ENCODE measurements at places on chromosomes 7 and 10.

DNA sequence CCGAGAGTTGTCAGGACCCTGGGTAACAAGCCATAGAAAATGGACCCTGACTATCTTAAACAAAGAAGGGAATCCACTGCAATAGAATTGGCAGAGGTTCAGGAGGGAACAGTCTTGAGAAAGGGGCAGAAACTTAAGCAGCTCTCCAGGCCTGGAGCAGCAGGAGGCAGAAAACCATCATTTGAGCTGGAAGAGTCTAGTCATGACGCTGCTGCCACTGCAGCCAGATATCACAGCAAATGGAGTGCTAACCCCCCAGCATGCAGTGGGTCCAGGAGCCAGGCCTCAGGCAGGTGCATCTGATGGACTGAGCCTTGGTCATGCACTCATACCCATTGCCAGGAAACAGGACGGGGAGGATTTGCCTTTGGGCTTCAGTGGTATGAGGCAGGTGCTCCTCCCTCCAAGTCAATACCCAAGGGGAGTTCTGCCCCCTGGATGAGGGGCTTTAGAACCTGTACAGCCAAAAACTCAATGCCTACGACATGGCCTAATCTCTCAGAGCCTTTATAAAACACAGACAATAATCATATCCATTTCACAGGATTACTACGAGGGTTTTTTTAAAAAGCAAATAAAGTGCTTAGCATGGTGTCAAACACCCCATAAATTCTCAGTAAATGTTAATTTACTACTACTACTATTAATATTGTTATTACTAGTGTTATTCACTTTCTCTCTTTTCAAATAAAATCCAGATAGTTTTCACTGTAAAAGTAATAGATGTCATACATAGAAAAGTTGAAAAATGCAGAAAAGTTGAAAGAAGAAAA is 30.7 kb downstream of the DUSP5 start:
- DNase-seq, result no peak

- no peak for DNase-seq
Measured at GRCh38 chr7:93957767-93958166, 36.2 kb downstream of the GNG11 start.

- DNase-seq, result no peak
Measured at GRCh38 chr7:71506822-71507221, 374.9 kb downstream of the GALNT17 start.

GRCh38 chr10:21927631-21928353 is 75.7 kb downstream of the DNAJC1 start:
- no peak for DNase-seq

DNA sequence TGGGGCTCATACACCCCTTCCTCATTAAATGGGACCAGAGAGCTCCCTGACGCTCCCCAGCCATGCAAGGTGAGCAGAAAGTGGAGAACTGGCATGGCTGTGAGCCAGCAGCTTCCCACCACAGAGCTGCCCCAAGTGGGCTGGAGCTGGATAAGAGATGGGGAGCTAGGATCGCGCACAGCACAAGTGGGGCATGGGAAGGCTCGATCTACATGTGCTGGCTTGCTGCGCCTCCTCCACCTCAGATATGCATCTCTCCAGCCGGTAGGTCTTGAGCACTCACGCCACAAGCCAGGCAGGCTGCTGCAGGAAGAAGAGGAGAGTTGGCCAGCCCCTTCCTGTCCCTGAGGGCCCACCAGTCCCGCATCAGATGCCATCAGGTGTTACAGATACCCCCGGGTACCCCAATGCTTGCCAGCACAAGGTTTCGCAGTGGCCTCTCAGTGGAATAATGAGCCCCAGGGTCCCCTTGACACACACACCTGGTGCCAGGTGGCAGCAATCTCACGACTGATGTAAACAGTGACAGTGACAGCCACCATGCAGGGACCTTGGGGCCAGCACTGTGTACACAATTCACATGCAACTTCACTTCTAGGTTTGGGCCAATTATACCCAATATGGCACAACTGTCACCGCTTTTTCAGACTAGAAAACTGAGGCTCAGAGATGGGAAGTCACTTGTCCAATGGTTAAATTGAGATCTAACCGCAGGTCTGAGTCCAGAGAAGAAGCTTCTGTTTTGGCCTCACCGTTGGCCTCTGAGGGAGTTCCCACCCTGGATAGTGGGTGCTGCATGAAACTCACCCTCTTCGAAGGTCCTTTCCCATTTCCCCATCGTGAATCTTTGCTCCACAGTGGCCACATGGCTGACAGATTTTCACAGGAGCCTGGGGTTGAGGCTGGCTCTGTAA is 79.3 kb downstream of the OAT start:
- no peak for DNase-seq
